Caco-2 (cell line): ENCODE measurements at places on chromosomes 5 and 9.
A peak's percentile ranks its signal among the peaks of the same experiment; 100 is the strongest.

DNA sequence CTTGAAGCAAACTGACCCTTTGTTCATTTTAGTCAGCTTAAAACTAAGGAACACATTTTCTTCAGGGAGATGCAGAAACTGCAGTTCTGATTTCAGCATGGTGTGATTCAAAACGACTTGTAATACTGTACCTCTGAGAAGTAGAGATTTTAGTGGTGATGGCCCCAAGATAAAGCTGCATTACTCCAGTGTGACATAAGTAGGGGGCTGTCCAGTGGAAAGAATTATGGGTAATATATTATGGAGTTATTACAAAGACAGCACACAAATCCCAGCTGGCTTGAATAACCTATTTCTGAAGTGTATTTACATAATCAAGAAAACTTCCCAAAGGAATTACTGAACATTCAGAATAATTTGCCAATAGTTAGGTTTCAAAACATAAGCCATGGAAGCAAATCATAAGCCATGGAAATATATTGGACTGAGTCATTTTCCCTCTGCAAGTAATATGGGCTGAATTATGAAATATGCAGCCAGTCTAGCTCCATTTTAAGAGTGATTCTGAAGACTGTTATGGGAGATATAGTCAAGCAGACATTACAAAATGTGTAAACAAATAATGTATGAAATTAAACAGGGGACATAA lies 133.7 kb upstream of the FBXL17 start:
- H3K4me3 ChIP-seq, result no peak overlapping the region
- H3K27ac ChIP-seq, result no peak overlapping the region
- no peak for DNase-seq
- H3K4me1 ChIP-seq, result peaks cover 8% of the 10 kb centered on the region

GRCh38 chr5:110872200-110872599 lies 133.4 kb downstream of the SLC25A46 start:
- no peak overlapping the region for H3K27ac ChIP-seq
- no peak overlapping the region for H3K4me3 ChIP-seq
- H3K27me3 ChIP-seq, result no peaks in the 10 kb centered on the region
- DNase-seq, result no peak
- no peaks in the 10 kb centered on the region for H3K4me1 ChIP-seq

GRCh38 chr5:155136216-155136850 lies 122.8 kb downstream of the KIF4B start:
- H3K36me3 ChIP-seq, result no peaks in the 10 kb centered on the region
- no peaks in the 10 kb centered on the region for H3K4me1 ChIP-seq
- H3K27ac ChIP-seq, result no peak overlapping the region
- no peaks in the 10 kb centered on the region for H3K27me3 ChIP-seq

GRCh38 chr5:146076028-146076427 lies 29.3 kb downstream of the PLAC8L1 start:
- no peak overlapping the region for H3K27ac ChIP-seq
- H3K4me1 ChIP-seq, result no peaks in the 10 kb centered on the region
- H3K27me3 ChIP-seq, result no peaks in the 10 kb centered on the region
- DNase-seq, result no peak
- H3K4me3 ChIP-seq, result no peak overlapping the region

GRCh38 chr5:170228762-170229435 lies 3.9 kb upstream of the C5orf58 start:
- H3K36me3 ChIP-seq, result no peaks in the 10 kb centered on the region
- no peaks in the 10 kb centered on the region for H3K4me1 ChIP-seq
- H3K27ac ChIP-seq, result no peak overlapping the region
- no peaks in the 10 kb centered on the region; the same call in 1 of the 2 replicates for H3K27me3 ChIP-seq
- H3K4me3 ChIP-seq, result no peak overlapping the region

GRCh38 chr5:140267559-140268018 lies 35.3 kb downstream of the PFDN1 start:
- no peaks in the 10 kb centered on the region for H3K4me1 ChIP-seq
- DNase-seq, result no peak
- no peaks in the 10 kb centered on the region for H3K27me3 ChIP-seq
- H3K27ac ChIP-seq, result no peak overlapping the region

- no peaks in the 10 kb centered on the region for H3K27me3 ChIP-seq
- H3K27ac ChIP-seq, result peak overlapping the region; percentile 48
- H3K4me3 ChIP-seq, result no peak overlapping the region
- H3K36me3 ChIP-seq, result no peaks in the 10 kb centered on the region
Measured at GRCh38 chr5:96332535-96333366, 100.3 kb downstream of the PCSK1 start.

DNA sequence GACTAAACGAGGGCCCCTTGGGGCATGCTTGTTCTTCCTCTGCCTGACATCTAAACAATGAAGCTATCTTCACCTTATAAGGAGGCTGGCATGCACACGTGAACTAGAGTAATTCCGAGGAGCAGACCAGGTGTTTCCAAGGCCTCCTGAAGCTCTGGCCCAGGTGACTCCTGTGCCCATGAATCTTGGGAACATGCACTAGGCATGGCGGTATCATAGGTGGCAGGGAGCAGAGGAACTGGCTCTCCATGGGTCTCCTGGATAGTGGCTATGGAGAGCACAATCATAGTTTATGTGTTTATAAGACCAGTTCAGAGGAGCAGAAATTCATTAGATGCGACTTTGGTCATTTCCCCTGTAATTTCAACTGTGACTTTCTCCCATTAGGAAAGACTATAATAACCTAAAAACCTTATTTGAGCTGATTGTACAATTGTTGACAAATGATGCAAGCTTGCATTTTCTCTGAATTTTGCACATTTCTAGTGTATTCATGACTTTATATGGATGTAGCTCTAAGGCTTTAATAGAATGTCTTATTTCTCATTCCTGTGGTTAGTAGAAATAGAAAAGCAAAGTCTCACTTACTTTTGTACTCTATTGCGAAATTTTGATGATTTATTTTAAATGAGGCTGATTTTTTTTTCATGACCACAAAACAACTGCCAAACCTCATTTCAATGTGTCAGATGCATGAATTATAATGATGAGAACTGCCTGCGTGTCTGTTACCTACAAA lies 135.3 kb upstream of the RPS23 start:
- no peak overlapping the region for H3K4me3 ChIP-seq
- no peaks in the 10 kb centered on the region for H3K36me3 ChIP-seq
- H3K27me3 ChIP-seq, result no peaks in the 10 kb centered on the region
- peaks cover 3% of the 10 kb centered on the region; the same call in 1 of the 2 replicates for H3K4me1 ChIP-seq
- DNase-seq, result no peak
- H3K27ac ChIP-seq, result no peak overlapping the region

DNA sequence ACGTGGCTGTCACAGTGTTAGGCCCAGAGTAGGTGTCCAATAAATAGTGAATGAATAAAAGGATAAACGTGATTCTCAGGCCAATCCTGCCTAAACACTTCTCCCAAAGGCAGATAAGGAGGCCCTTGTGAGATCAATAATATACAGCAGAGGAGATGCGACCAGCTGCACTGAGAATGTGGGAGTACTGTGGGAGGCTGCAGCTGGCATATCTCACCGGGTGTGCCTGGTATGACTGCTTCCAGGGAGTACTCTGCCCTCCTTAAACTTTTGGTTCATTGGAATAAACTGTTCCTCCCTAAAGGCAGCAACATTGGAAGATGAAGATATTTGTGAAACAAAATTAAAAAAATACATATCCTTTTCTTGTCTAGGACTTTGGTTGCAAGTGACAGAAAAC lies 57.1 kb upstream of the PTPN3 start:
- H3K27ac ChIP-seq, result no peak overlapping the region
- H3K27me3 ChIP-seq, result no peaks in the 10 kb centered on the region
- no peak overlapping the region for H3K4me3 ChIP-seq

- H3K27me3 ChIP-seq, result no peaks in the 10 kb centered on the region
- no peaks in the 10 kb centered on the region for H3K4me1 ChIP-seq
- no peaks in the 10 kb centered on the region; the same call in 1 of the 2 replicates for H3K36me3 ChIP-seq
- no peak overlapping the region for H3K4me3 ChIP-seq
- DNase-seq, result no peak
Measured at GRCh38 chr9:126437268-126437666, 110.6 kb downstream of the MVB12B start.

DNA sequence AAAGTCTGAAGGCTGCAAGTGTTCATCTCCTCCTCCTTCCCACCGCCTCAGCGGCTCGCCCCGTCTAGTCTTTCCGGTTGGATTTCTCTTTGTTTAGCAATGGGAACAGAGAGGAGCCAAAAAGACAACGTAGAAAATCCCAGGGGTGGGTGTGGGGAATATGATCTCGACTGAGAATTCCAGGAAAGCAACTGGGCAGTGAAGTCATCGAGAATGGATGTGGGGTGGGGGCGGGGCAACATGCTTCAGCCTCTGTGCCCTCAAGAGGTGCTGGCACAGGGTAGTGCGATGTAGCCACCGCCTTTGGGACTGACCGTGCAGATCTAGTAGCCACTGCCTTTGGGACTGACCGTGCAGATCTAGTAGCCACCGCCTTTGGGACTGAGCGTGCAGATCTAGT lies 12.9 kb downstream of the MSX2 start:
- DNase-seq, result no peak
- no peak overlapping the region for H3K4me3 ChIP-seq
- no peaks in the 10 kb centered on the region for H3K27me3 ChIP-seq
- peaks cover 32% of the 10 kb centered on the region for H3K4me1 ChIP-seq
- H3K27ac ChIP-seq, result no peak overlapping the region
- no peaks in the 10 kb centered on the region for H3K36me3 ChIP-seq

DNA sequence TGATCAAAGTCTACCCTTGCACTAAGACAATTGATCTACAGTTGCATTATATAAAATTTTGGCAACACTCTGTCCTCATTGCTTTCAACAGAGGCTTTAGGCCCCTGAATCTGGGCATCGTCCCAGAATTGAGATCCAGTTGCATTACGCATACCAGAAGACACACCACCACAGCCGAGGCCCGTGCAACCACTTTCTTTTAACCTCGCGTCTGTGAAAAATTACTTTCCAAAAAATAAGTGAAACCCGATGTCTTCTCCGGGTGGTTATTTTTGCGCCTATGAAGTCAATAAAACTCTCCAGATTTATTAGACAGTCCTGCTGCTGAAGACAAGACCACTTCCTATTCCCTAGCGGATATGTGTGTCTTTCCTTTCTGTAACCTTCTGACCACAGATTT lies 52.1 kb upstream of the NFIB start:
- no peak for DNase-seq
- H3K36me3 ChIP-seq, result no peaks in the 10 kb centered on the region

DNA sequence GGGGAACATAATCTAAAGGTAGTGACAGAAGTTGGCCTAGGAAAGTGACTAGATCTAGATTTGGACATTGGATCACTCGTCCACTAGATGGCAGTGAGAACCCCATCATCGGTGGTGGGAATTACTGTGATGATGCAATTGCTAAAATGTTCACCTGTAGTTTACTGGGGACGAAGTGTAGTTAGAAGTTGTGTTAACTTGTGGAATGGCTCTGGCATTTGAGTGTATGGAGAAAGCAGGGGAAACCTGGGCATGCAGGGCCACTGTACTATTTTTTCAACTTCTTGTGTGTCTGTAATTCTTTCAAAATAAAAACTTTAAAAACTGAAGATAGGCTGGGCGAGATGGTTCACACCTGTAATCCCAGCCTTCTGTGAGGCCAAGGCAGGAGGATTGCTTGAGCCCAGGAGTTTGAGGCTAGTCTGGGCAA lies 75.5 kb downstream of the PHAX start:
- no peaks in the 10 kb centered on the region for H3K36me3 ChIP-seq
- DNase-seq, result peak; percentile 60
- no peaks in the 10 kb centered on the region for H3K27me3 ChIP-seq
- H3K27ac ChIP-seq, result peak overlapping the region; percentile 40

DNA sequence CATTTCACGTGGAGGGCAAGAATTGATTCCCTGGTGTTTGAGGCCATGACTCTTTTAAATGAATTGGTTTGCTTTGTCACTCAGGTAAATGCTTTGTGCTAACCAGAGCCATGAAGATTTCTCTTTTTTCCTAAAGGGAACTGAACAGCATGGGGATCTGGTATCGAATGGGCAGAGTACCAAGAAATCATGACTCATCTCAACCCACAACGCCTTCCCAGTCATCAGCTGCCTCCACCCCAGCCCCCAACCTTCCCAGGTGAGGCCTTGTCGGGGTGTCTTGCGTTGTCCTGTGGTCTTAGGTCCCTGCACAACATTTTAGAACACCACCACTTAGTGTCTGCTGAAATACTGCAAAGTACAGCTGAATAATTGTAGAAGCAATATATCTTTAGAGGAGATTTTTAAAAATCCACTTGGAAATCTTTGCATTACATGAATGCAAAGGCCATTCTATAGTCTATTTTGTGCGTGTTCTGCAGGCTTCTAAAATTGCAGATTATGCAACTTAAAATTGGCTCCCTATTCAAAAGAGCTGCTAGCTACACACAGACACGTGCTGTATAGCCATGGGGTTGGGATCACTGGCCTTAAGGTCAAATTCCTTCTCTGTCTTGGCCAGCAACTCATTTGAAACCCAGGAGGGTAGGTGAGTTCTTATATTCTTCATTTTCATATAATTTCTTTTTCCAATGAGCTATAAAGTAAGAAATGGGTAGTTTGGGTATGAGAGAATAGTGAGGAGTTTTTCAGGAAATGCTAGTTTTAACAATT lies 69.0 kb downstream of the MVB12B start:
- H3K36me3 ChIP-seq, result no peaks in the 10 kb centered on the region; the same call in none of the 2 replicates
- no peak overlapping the region for H3K27ac ChIP-seq
- H3K4me1 ChIP-seq, result no peaks in the 10 kb centered on the region
- H3K27me3 ChIP-seq, result no peaks in the 10 kb centered on the region

DNA sequence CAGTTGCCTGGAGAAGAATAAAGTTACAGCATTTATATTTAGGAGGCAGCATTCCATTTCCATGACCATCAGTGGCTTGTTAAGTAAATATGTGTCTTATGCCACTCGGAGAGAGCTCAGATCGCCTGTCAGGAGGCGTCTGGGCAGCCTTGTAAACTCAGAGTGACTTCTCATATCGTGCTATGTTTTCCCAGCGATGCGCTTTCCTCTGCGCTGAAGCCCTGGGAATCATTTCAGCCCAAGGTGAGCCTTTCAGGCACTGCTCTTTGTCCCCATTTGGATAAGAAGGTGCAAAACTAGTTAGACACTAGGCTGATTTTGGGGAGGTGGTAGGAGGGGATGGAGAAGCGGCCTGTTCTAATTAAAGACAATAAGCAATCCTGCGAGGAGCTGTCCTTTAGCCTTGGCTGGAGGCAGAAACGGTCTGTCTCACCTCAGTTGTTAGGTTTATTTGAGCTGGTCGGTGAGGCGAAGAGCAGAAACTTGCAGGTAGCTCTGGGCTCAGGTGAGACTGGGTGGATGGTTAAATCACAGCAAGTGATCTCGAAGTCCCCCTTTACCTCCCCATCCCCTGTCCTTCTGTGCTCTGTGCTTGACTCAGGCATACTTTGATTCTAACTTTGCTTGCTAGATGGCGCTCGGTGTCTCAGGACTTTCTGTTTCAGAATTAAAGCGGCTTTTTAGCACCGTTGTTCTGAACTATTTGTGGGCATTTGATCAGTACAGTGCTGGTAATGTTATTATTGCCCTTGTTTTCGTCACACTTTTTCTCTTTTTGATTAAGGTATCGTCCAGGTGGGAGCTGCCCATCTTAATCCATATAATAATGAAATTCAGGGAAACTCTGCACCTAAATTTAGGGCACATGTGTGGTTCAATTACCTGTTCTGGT lies 24.6 kb downstream of the NR2F1 start:
- no peaks in the 10 kb centered on the region for H3K36me3 ChIP-seq
- DNase-seq, result peak; percentile 45
- H3K4me3 ChIP-seq, result no peak overlapping the region
- peaks cover 3% of the 10 kb centered on the region; the same call in 1 of the 2 replicates for H3K27me3 ChIP-seq
- no peaks in the 10 kb centered on the region for H3K4me1 ChIP-seq
